ENCODE measurements at places on chromosomes 16 and 17.

DNA sequence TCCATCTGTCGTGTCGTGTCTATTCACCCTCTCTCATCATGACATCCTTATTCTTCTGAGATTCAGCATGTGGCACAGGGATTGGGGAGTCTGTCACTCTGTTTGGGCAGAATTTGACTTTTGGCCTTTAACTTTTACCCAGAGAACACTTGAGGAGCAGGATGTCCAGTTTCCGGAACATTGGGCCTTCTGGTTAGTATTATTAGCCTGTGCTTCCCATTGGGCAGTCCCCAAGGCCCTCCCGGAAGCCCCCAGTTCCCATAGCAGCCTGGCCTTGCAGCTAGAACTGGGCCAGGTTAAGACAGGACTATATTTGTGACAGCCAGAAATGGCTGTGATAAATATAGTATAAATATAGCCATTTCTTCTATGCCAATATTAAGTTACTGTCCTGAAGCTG lies 9.6 kb downstream of the SCN4A start:
- DNase-seq = no peak

DNA sequence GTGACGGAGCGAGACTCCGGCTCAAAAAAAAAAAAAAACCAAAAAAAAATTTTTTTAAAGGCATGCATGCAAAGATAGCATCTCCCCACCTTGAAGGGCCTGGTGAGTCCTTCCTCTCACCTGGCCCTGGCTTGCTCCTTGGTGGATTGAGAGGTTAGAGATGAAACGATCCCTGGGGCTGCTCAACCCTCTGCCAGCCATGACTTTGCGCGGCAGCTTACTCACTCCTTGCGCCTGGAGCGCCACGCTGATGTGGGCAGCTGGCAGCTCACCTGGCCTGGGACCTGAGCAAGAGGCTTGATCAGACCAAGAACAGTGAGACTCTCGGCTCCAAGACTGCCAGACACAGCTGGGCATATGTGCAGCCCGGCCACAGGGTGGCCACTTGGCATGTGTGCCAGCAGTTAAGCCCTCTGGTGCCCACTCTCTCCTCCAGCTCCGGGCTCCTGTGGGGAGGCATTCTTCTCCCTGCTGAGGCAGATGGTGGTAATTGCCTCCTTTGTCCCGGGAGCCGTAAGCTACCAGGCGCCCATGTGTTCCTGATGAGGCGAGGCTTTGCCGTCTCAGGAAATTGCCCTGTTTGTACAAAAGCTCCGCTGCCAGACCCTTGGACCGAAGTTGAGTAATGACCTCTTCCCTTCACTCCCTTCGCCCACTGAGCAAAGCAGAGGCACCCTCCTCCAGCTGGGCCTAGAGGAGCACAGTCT lies 5.1 kb upstream of the EVPL start:
- no peak for DNase-seq

- DNase-seq = no peak
Measured at GRCh38 chr17:43877451-43878155, 29.7 kb downstream of the MPP2 start.

GRCh38 chr16:11708421-11708820 lies 34.2 kb downstream of the TXNDC11 start:
- no peak for DNase-seq

DNA sequence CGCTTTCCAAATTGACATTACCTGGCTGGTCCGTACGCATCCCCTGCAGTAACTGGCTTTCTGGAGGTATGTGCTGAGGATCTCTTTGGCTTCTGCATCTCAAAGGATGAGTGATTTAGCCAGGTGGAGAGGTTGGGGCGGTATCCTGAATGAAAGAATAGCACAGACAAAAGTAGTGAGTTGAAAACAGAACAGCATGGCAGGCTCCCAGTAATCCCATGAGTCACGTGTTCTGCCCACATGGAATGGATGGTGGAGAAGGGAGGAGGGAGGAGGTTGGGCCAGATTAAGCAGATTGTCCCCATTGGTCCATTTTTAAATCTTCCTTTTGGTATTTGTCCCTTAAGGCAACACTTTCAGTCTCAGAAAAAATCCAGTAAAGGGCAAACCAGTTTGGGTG lies 176.0 kb downstream of the WWOX start:
- DNase-seq = no peak

DNA sequence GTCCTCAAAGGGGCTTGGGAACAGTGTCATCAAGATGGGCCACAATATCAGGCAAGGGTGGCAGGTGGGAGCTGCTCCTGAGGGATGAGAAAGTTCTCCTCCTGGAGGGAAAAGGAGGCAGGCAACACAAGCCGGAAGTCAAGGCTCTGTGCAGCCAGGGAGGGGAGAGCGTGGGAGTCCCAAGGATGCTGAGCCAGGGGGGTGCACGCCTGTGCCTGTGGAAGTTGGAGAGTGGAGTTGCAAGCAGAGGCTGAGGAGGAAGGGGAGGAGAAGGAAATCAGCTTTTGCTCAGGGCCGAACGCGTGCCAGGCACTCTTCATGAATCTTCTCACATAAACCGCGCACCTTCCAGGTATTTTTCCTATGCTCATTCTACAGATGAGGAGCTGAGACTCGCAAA lies 7.4 kb upstream of the SLC13A2 start:
- DNase-seq = no peak

GRCh38 chr16:17340804-17341203 lies 130.0 kb downstream of the XYLT1 start:
- no peak for DNase-seq

DNA sequence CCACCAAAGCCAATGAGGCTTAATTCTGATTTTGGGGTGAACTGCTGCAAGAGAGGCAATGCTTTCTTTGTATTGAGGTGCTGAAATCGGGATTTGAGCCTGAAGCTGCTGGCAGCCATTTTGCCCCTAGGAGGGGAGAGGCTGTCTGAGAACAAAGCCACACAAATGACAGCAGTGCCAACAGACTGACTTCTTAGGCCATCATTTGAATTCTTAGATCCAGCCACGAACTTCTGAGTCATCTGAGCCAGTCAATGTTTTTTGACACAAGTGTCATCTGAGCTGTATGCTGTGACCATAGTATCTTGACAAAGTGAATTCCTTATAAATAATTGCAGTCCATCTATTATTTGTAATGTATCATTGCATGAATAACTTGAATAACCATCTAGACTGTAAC lies 29.0 kb downstream of the HYDIN start:
- no peak for DNase-seq

DNA sequence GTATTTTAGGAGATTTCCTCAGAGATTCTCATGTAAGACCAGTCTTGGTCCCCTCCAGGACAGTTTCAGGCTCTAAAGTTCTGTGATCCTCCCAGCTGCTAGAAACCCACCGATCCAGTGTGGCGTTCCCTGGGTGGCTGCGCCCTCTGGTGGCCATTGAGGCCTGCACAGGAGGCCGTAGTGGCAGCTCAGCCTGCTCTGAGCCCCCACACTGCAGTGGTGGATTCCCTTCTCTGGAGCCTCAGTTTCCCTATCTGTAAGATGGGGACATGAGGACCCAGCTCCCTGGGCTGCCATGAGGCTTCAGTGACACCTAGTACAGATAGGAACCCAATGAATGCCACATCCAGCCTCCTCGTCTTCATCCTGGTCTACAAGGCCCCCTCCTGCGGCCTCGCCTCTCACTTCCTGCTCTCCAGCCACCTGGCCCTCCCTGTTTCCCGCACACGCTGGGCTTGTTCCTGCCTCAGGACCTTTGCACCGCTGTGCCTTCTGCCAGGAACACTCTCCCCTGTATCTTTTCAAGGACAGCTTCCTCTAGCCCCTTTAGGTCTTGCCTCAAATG lies 16.5 kb downstream of the CCDC102A start:
- peak; percentile 82 for DNase-seq

DNA sequence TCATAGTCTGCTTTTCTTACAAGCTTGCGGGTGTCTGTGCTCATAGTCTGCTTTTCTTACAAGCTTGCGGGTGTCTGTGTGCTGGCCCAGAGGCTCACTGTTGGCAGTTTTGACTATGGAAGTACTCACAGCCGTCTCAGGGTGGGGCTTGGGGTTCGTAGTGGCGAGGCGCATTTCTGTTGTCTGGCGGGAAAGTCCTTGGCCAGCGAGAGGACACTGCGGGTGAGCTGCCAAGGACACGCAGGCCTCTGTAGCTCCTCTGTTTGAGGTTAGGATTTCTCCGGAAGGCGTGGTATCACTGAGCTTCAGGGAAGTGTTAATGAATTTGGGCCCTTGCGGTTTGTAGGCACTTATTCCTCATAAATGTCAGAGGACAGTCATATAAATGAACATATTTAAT lies 13.5 kb downstream of the TBCD start:
- DNase-seq = no peak

DNA sequence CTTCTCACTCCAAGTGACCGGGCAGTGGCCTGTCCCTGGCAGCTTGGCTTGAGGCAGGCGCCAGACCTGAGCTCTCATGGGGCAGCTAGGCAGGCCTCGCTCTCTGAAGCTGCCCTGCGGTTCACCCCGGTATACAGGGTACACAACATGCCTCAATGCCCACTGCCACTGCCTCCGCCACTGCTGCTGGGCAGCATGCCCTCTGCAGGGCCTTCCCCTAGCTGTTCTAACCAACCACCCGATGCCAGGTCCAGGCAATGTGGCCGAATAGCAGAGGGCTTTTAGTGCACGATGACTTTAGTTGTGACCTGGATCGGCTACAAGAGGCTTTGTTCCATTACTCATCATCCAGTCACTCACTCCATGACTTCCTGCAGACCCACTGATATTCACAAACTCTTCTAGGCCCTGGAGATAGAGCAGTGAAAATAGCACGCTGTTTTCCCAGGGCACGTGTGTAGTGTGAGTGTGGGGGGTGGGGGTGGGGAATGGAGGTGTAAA lies 19.7 kb downstream of the CDC42EP4 start:
- no peak for DNase-seq

GRCh38 chr16:9090101-9090959 lies 1.1 kb upstream of the HAPSTR1 start:
- peak; percentile 25 for DNase-seq

DNA sequence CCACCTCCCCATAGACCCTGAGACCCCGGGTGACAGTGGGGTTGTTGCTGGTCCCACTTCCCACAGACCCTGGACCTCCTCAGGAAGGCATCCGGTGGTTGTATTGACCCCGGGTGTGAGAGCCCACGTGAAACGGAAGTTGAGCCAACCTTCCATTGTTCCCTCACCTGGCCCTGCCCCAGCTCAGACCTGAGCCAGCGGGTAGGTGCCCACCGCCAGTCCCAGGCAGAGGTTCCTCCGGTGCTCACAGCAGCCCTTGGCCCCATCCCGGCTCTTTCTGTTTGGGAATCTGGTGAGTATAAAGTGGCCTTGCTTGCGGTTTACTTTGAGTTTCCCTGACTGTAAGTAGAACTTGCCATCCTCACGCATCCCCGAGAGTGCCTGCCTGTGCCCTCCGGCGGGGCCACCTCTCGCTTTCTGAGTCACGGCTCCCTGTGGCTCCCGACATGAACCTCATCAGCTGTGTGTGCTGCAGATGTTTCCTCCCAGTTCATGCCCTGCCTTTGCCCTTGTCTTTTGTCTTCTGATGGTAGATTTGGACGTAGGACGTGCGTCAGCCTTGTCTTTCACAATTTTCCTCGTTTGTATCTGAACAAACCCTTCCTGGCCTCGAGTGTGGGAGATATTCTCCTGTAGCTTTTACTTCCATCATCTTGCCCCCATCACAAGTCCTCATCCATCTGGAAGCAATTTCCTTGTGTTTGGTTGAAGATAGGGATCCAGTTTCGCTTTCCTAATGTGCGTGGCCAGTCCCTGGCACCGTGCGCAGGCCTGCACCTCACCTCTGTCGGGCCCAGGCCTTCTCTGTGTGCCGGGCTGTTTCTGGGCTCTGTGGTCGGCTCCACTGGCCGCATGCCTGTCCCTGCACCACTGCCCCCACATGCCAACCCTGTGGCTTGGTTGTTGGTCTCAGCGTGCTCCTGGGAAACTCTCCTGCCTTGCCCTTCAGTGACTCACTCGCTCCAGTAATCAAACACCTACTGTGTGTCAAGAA lies 76.0 kb downstream of the METRNL start:
- DNase-seq = no peak

GRCh38 chr16:50448981-50449380 lies 80.2 kb upstream of the BRD7 start:
- no peak for DNase-seq

- DNase-seq = no peak
Measured at GRCh38 chr17:55731586-55732250, 9.1 kb upstream of the TMEM100 start.

DNA sequence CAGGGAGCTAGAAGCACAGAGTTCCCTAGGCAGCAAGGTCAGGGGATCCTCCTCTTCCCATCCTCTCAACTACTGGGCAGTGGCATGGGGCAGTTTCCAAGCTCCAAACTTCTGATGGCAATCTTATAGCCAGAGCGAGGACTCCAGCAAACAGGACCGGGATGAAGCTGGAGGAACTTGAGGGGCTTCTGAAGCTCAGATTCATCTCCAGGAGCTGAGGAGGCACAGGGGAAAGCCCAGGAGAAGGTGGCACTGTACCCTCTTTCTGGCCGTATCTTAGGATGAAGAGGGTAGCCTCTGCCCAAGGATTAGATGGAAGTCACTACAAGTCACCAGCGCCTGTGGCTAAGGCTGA lies 50.0 kb upstream of the RPL38 start:
- no peak for DNase-seq

- DNase-seq = no peak
Measured at GRCh38 chr17:31880311-31880710, 21.2 kb downstream of the UTP6 start.

DNA sequence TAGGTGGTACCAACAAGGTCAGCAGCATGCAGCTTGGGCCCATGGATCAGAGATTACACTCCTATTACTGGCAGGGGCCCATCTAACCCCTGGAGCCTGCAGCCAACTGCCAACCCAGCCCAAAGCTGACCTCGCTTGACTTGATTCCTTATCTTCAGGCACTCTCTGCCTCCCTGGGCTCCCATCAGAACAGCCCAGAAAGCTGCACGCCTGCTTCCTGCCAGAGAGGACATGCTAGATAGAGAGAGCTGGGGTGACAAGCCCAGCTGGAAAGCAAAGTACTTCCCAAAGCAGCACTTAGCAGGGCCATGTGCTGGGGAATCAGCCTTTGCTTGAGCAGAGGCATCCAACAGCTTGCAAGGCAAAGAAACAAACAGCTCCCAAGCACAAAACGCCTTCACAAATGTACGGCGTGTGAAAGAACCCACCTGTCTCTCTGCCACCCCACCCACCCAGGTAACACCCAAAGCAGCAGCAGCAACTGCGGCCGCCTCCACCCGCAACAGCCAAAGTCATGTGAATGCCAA lies 74.2 kb upstream of the NLK start:
- DNase-seq = no peak

DNA sequence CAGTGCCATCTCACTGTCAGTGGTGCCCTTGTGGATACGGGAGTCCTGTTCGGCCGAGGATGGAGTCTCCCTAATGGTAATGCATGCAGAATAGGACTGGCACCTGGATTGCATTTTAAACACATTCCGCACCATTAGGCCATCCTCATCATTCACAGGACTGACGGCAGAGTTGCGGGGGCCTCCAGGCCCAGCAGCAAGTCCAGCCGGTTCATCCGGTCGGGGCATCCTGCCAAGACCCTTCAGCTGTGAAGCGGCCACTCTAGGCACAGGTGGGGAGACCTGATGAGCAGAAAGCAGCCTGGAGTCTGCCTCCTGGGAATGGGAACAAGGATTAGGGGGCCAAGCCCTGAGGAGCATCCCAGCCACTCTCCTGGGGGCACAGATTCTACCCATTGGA lies 90.3 kb upstream of the XYLT1 start:
- DNase-seq = no peak

- DNase-seq = no peak
Measured at GRCh38 chr17:1789936-1790335, 28.1 kb downstream of the SERPINF1 start.

GRCh38 chr16:50977138-50977537 lies 173.9 kb downstream of the SALL1 start:
- DNase-seq = no peak
